ENCODE measurements at places on chromosomes 5 and 9. TPM values are rescaled to one million over a fixed set of nuclear protein-coding genes. Genes with fewer than 3 reads are reported as not detected.
A peak's percentile ranks its signal among the peaks of the same experiment; 100 is the strongest.

The HMCN2 gene
- 5.7 TPM for total RNA-seq

The SPATA31A3 gene
- not detected for total RNA-seq

The TPPP gene
- total RNA-seq, result 34.5 TPM

The RAB3C gene
- 0.92 TPM for total RNA-seq

The PTGDS gene
- total RNA-seq, result 6,282 TPM

The AGXT2 gene
- not detected for total RNA-seq

The BARHL1 gene
- total RNA-seq, result not detected

The CCL27 gene
- total RNA-seq, result not detected

The SLC2A6 gene
- 2.7 TPM for total RNA-seq

The SEMA5A gene
- 28.6 TPM for total RNA-seq

The PITX1 gene
- not detected for total RNA-seq

The OLFML2A gene
- 27.3 TPM for total RNA-seq

GRCh38 chr5:39541920-39542319 is 117.1 kb upstream of the DAB2 start:
- DNase-seq, result no peak

DNA sequence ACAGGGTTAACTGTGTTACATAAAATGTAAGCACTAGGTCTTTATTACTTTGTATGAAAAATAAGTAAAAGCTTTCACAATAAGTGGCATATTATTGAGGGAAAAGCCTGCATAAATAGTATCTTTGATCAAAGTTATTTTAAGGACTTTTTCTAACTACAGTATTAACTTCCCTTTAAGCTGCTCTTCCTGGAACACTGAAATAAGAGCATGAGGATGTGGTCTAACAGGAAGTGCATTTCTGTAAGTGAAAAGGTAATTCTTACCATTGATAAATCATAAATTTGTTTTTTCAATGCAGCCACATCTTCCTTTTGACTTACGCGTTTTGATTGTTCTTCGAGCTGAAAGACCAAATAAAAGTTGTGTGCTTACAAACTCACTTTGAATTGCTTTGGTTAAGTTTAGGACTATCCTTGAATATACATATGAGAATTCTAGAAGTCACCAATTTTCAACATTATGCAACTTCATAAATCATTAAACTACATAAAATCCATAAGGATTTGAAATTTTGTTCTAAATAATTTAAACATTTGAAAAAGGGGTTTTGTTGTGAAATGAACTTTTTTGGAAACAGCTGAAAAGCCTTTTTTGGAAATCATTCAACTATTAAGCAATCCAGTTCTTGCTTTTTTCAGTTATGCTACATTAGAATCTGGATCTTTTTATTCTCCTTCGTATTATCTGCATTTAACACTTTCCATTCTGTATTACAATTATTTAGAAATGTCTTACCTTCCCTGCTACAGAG is 50.6 kb downstream of the RASEF start:
- DNase-seq, result no peak

DNA sequence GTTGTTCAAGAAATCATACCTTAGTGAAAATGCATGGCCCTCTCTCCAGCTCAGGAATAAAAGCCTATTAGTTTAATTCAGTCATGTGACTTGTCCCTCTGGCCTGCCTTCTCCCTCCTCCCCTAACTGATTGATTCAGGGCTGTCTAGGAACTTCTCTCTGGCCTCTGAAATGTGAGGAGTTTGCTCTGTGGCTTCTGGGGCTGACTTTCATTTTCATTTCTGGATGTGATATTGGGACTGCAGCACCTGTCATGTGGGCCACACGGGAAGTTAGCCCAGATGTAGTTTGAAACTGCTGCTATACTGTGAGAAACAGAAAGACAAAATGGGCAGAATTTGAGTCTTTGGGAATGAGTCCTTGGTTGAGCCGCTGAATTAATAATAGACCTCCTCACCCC is 44.8 kb downstream of the PARP8 start:
- no peak for DNase-seq

DNA sequence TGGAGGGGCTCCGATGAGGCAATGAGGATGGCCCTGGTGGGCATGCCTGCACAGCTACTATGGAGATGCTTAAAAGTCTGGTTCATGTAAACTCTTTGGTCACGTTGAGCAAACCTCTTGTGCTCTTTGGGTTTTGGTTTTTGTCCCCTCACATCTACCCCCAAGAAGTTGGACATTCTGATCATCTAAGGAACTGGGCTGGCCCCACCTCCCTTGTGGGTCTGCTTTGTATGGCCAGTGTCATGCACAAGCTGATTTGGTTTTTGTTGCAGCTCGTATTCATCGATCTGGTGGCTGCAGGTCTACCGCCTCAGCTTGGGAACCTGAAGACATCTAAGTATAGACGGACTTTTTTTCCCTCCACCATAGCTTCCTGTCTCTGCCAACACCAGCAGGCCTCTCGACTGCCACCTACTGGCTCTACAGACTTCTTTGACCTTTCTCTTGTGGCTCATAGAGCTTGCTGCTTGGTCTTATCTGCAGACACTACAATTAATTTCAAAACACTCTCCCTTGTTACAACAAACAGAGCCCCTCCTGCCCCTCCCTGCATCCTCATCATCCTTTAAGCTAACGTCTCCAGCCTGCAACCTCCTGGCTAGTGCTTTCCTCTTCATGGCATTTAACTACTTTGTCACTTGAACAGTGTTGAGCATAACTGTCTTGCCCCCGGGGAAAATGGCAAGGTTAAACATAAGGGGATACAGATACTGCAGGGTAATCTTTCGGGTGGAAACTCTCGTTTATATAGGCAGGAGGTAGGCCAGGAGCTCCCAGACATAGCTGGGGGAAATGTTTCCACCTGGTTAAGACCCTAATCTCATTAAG is 34.5 kb downstream of the TSTD2 start:
- no peak for DNase-seq

DNA sequence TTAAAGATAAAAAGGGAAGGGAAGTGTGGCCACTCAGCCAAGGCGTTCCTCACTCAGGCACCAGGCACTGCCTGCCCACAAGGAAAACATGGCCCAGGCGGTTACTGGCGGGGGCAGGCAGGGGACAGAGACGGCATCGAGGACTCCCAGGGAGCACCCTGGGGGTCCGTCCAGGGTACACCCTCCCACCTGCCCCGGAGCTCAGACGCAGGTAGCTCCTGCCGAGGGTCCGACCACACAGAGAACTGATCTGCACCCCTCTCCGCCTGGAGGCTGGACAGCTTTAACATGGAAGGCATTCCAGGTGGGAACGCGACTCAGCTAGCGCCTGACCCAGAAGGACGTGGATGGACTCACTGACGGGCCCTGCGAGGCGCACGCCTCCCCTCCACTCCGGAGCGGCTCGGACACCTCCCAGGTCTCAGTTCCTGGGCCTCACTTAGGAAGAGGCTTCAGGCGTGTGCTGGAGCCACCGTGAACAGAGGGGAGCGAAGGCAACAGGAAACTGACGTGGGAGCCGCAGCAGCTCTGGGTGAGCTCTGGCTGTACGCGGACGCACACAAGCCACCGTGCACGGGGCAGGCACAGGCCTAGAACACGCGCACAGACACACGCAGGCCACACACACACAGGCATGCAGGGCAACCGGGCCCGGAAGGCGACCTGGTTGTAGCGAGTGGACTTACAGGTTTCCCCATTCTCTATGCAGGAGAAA is 47.5 kb downstream of the NKD2 start:
- DNase-seq, result peak; percentile 42

- DNase-seq, result no peak
Measured at GRCh38 chr9:99160173-99160572, 55.3 kb downstream of the TGFBR1 start.

DNA sequence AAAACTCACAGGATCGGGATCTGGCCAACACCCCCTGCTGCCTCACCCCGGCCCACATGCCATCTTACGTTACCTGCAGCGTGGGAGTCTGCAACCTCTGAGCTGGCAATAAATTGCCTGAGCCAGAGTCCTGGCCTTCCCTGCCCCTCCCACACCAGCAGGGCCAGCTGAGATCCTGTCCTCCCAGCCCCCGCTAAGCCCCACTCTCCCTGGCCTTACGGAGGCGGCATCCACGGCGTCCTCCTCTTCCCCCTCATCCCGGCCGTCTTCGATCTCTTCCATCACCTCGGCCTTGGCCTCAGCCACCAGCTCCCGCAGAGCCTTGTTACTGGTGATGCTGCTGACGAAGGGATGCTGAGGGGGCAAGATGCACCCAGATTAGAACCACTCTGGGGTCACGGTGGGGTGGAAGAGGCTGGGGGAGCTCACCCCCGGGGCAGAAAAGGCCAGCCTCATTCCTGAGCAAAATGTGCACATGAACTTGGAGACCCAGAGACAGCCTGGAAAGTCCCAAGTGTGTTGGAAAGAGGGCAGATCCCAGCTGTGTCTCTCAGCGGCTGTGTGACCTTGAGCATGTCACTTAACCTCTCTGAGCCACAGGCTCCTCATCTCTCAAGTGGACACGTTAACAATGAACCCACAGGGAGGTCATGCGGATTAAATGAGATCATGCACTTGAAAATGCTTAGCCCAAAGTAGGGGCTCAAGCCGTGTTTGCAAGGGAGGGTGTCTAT is 89.9 kb upstream of the FBXW11 start:
- DNase-seq, result no peak

- DNase-seq, result no peak
Measured at GRCh38 chr5:122773619-122774018, 1.3 kb upstream of the SNX2 start.

GRCh38 chr9:133975511-133975910 is 16.6 kb downstream of the VAV2 start:
- no peak for DNase-seq

DNA sequence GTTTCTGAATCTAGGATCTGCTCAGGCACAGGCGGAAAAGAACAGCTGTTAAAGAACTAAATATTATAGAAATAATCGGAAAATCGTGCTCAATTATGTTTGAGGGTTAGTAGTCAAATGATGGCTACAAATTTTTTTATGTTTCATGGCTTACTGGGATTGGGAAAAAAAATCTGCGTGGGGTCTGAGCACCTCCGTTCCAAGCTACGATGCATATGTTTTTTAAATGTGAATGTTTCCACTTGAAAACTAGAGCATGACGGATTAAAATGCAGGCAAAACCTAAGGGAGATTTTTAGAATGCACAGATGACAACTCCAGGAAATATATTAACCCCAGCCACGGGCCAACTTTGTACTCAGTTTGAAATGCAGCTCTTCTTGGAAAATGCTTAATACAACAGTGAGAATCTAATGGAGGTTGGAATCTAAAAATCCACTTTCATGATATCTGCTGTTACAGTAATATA is 5.3 kb downstream of the OTP start:
- no peak for DNase-seq

- no peak for DNase-seq
Measured at GRCh38 chr5:110347781-110348180, 378.7 kb downstream of the TMEM232 start.

GRCh38 chr5:33890131-33891032 is 1.4 kb downstream of the ADAMTS12 start:
- DNase-seq, result no peak

DNA sequence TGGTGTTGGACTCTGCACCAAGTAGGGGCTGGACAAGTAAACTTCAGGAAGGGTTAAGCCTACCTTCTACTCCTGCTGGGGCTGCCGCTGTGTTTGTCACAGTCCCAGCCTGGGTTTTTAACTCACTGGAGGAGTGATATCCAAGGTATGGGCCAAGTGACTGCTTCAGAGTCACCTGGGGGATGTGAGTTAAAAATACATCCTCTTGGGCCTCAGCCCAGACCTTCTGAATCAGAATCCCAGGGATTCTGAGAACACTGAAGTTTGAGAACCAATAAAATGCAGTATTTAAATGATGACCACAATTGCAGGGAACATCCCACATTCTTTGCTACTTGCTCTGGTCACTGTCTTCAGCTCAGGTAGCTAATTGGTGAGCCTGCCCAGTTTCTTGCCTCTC is 95.1 kb upstream of the DNAH5 start:
- no peak for DNase-seq

DNA sequence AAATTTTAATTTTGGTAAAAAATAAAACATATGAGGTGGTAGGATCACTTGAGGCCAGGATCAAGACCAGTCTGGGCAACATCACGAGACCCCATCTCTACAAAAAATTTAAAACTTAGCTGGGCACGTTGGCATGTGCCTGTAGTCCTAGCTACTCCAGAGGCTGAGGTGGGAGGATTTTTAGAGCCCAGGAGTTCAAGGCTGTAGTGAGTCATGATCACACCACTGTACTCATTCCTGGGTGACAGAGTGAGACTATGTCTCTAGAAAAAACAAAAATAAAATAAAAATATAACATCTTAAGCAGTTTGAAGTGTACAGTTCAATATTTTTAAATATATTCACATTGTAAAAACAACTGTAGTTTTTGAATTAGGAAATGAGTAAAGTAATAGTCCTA is 108.3 kb downstream of the SMIM15 start:
- DNase-seq, result no peak

- DNase-seq, result no peak
Measured at GRCh38 chr5:142235050-142235797, 89.6 kb downstream of the SPRY4 start.

- DNase-seq, result no peak
Measured at GRCh38 chr9:11159318-11159862, 546.6 kb upstream of the PTPRD start.

GRCh38 chr9:84481636-84482218 is 141.2 kb upstream of the SLC28A3 start:
- DNase-seq, result no peak

DNA sequence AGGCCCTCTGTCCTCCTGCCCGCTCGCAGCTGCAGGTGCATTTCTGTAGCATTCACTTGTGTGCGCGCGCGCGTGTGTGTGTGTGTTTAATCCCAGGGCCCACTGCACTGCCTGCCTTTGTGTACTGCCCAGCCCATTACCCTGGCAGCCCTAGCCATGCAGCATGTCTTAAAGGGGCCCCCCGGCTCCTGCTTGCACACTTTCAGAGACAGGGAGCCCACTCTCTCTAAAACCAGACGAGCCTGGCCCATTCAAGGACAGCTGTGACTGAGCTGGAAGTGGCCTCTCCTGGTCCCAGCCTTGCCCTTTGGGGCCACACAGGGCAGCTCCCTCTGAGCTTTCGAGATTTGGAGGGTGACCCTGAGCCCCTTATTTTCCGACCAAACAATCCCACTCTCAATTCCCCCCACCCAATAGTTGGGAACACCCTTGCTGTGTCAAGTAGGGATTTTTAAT is 98.9 kb downstream of the DAB2IP start:
- DNase-seq, result no peak

- no peak for DNase-seq
Measured at GRCh38 chr5:31730139-31730538, 91.2 kb downstream of the PDZD2 start.

GRCh38 chr9:108835831-108836230 is 20.0 kb downstream of the ACTL7B start:
- DNase-seq, result no peak

GRCh38 chr5:115450741-115451140 is 93.8 kb downstream of the FEM1C start:
- no peak for DNase-seq
